Hippocampal formation (tissue), 2 donors: ENCODE measurements at places on chromosomes 4 and X.

DNA sequence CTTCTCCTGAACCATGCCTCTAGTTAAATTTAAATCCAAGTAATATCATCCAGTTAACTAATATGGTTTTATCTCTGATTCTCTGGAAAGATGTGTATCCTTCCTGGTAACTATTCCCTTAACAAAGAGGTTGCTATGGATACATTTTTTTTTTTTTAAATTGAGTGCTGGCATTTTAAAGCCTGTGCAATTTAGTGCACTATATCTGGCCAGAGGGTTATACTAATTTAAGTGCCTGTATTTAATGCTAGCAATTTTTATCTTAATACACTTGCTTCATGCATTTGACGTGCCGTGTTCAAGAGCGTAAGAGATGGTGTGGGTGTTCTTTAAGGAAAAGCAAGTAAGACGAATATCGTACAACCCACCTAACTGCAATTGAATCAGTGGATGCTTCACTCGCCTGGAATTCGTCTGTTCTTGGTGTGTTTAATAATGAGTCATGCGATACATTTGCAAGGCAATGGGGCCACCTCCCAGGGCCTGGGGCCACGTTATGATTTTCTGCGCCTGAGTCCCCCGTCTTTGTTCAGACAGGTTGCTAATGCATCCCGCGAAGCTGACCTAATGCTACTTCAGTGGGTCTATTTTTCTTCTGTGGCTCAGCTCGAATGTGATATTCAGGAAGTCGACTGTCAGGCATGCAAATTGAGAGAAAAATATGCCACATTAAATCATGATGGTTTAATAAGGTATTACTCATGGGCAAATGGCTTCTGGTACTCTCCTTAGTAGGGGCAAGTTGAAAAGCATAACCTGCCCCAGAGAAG is 14.2 kb upstream of the MID1 start:
- DNase-seq = no peak

GRCh38 chr4:24024605-24025004 is 134.8 kb upstream of the PPARGC1A start:
- DNase-seq = no peak

DNA sequence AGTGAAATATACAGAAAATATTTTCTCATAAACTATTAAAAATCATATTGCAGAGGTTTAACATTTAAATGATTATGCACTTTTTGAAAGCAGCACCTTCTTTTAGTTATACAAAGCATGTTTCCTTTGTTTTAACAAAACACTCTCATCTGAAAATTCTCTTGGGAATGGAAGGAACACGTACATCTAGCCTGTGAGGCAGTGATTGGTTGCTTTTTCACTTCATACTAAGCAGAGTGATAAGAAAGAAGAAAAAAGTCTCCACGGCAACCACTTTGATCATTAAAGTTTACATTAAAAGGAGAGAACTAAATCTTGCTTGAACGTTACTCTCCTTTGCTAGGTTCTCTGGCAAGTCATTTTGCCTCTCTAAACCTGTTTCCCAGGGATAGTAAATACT is 41.7 kb upstream of the H2AZ1 start:
- no peak for DNase-seq

- DNase-seq = no peak
Measured at GRCh38 chr4:52889354-52889753, 27.2 kb downstream of the RASL11B start.

- DNase-seq = no peak
Measured at GRCh38 chr4:8260656-8261111, 8.9 kb upstream of the HTRA3 start.

- no peak for DNase-seq
Measured at GRCh38 chr4:81352446-81352835, 119.3 kb downstream of the RASGEF1B start.

GRCh38 chr4:36391411-36391810 is 110.0 kb downstream of the DTHD1 start:
- no peak for DNase-seq

DNA sequence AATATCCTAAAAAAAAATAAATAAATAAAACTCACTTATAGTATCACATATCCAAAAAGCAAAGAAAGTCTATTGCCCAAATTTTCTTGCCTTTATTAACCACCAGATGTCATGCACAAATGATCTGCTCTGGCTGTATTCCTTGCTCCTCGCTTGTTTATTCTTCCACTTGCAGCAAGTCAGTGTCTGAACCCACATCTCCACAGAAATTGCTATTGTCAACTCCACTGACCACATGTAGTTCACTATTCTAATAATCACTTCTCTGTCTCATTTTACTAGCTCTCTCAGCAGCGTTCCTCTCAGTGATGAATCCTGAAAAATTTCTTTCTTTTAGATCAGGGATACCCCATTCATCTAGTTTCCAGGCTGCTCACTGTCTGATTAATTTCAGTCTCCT is 29.3 kb upstream of the CXXC4 start:
- DNase-seq = peak; percentile 24

GRCh38 chr4:9143421-9144080 is 26.7 kb upstream of the FAM90A26 start:
- DNase-seq = no peak

DNA sequence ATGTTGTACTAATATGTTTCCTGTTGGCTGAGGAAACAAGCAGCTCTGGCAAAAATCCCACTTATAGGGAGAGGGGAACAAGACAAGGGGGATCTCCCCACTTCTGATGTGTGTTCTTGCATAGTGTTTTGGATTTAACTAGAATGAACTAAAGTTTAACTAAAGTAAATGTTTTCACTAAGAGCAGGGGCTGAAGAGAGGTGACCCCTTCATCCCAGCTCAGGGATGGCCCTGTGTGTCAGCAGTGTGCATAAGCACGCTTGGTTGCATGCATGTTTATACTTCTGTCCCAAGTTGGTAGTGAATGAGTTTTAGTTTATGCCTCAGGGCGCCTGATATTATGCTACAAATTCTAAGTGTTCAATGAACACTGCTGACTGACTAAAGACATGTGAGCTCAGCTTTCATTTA is 169.4 kb downstream of the MGST2 start:
- no peak for DNase-seq

DNA sequence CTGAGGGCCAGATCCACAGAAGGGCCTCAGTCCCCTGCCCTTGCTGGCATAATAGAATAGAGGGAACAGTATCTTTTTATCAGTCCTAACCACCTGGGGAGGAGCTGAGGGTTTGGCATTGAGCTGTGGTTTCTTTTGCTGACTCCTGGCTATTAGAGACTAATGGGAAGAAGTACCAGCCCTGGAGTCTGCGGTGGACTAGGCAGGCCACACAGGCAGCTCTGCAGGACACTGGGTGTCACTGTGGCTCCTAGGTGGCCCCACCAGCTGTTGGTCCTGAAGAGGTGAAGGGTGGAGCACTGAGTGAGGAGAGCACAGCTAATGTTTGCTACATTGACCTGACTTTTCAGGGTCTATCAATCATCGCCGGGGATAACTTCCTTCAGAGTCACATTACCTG is 52.8 kb upstream of the GPC4 start:
- DNase-seq = no peak

- DNase-seq = no peak
Measured at GRCh38 chr4:58064653-58065052, 954.5 kb upstream of the IGFBP7 start.

GRCh38 chrX:132257116-132257515 is 37.9 kb upstream of the RAP2C start:
- no peak for DNase-seq

GRCh38 chrX:55102754-55103153 is 13.9 kb downstream of the PAGE2 start:
- DNase-seq = no peak

GRCh38 chr4:102517753-102518152 is 16.6 kb downstream of the NFKB1 start:
- no peak for DNase-seq

GRCh38 chrX:154023276-154024000 is 3.7 kb upstream of the IRAK1 start:
- no peak for DNase-seq

GRCh38 chr4:11428899-11429698 is 405 bp upstream of the HS3ST1 start:
- DNase-seq = peak; percentile 65

GRCh38 chr4:48778431-48779094 is 1.5 kb downstream of the FRYL start:
- DNase-seq = no peak

GRCh38 chr4:12050357-12050756 is 621.7 kb upstream of the HS3ST1 start:
- DNase-seq = no peak

DNA sequence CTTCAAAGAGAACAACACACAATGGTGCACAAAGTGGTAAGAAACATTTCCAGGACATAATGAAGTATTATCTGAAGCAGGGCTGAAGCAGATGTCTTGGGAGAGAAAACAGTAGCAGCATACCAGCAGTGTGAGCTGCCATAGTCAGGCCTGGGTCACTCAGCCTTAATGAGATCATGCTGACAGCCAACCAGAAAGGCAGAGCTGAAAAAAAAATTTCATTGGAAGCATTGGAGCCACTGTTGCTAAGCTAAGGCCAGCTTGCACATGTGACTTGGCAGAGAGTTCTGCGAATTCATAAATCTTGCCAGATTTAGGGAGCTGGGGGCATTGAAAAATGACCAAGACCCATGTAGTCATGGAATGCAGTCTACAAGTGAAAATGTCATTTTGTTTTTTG is 444.0 kb upstream of the PITX2 start:
- no peak for DNase-seq

- DNase-seq = no peak
Measured at GRCh38 chr4:36824682-36825081, 419.9 kb upstream of the NWD2 start.

DNA sequence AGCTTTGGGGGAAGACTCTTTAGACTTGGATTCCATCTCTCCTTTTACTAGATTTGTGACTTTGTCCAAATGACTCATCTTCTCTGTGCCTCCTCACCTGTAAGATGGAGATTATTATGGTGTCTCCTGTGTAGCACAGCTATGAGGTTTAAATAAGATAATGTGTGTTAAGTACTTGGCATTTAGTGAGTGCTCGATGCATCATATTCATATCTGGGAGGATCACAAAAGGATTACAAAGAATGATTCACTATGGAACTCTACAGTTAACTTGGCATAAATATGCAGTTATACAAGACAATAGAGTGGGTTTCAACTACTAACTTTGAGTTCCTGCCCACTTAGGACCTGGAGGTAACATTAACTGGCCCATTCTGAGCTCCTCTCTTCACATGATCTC is 2.3 kb downstream of the GBA3 start:
- DNase-seq = no peak

DNA sequence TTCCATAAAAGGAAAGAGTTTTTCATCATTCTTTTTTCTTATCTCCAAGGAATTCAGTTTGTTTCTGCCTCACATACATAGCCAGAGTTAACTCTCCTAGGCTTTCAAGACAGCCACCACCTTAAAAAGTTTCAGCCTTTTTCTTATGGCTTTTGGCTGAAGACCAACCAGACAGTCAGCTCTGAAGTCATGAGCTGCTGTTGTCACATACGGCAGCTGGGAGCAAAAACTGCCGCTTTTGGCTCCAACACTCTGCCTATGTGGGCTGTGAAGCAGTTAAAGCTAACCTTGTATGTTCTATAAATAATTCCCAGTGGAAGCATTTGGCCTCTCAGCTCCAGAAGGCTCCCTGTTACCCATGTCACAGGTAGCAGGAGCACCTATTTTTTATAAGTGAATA is 104.1 kb downstream of the KLHL4 start:
- DNase-seq = no peak

DNA sequence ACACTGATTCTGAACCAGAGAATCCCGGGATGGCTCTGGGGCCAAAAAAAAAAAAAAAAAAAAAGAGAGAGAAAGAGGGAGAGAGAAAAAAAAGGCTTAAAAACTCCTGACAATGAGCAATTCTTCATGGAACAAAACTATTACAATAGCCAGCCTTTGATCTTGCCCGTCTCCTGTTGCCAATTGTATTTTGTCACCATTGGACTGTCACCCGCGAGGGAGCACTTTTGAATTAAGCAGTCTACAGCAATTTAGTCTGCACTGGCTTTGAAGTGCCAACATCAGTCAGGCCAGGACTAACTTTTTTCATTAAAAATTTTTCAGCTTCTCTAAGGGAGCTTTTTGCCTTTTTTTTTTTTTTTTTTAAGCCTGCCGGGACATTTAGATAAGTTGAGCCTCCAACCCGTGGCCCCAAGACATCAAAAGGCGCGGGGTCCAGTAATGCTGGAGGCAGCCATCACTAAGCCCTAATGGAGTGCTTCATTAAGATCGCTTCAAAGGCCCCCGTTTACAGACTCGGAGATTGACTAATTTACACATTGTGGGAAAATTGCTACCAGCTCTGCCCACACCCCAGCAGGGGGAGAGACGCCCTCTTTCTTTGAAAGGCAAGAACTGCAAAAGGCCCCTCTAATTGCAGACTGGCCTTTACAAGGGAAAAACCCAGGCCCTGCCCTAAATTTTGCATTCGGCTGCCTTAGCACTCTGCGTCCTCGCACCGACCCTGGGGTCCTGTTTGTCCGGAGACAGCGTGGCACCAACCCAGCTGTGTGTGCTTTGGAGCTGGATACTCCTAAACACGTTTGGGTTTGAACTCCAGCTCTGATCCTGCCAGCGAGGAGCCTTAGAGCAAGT is 98.1 kb upstream of the MSX1 start:
- DNase-seq = peak; percentile 23

GRCh38 chr4:183264614-183265013 is 55.5 kb downstream of the CLDN22 start:
- no peak for DNase-seq

- no peak for DNase-seq
Measured at GRCh38 chr4:182369211-182369610, 126.0 kb downstream of the TENM3 start.

DNA sequence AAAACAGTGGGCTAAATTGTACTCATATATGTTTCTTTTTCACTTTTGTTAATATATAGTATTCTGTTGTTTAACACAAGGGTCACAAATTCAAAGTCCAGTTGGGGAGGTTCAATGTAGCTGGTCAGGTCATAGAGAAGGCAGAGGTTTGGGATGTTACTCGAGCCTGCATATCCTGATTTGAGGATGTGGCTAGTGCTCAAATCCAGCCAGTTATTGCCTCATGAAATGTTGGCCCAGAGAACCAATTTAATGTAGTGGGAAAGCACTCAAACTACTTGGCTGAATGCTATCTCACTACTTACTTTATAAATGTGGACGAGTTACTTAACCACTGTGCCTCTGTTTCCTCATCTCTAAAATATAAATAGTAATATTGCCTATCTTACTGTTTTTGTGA is 12.5 kb downstream of the USO1 start:
- DNase-seq = no peak

DNA sequence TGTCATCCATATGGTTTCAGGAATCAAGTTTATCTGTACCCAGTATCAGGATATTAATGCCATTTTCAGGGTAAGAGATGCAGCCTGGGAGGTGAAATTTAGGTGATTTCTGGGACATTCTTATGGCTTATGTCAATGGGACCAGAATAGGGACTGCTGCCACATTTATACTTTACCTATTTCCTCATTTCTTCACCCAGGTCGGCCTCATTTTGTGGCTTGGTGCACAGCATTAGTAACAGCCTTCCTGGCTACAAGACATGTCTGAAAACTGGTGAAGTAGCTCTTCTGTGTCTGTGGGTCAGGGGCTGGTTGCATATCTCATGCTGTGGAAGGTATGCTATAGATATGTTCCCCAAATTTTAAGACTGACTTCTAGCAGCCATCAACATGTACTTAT is 284.8 kb downstream of the AFF2 start:
- no peak for DNase-seq

GRCh38 chr4:17997129-17997528 is 24.4 kb downstream of the LCORL start:
- DNase-seq = no peak
